ENCODE measurements at places on chromosomes 13 and 19.
A peak's percentile ranks its signal among the peaks of the same experiment; 100 is the strongest.

DNA sequence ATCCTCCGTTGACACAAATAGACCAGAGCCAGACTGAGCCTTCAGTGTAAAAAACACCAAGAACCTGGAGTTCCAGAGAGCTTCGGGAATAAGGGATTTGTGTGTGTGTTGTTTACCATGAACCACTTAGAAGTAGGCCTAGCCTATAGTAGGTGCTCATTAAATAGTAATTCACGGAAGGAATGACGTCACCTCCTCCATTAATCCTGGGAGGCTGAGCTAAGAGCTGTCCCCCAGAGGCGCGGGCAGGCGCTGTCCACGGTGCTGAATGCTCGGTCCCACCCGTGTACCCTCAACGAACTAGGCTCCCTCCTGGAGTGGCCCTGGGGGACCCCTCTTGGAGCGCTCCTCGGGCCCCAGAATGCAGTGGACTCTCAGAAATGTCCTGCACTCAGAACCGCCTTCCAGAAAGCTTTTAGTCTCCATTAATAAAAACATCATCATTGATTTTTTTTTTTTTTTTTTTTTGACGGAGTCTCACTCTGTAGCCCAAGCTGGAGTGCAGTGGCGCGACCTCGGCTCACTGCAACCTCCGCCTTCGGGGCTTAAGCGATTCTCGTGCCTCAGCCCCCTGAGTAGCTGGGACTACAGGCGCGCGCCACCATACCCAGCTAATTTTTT lies 6.5 kb downstream of the UNC13A start:
- peak; percentile 89 for DNase-seq

DNA sequence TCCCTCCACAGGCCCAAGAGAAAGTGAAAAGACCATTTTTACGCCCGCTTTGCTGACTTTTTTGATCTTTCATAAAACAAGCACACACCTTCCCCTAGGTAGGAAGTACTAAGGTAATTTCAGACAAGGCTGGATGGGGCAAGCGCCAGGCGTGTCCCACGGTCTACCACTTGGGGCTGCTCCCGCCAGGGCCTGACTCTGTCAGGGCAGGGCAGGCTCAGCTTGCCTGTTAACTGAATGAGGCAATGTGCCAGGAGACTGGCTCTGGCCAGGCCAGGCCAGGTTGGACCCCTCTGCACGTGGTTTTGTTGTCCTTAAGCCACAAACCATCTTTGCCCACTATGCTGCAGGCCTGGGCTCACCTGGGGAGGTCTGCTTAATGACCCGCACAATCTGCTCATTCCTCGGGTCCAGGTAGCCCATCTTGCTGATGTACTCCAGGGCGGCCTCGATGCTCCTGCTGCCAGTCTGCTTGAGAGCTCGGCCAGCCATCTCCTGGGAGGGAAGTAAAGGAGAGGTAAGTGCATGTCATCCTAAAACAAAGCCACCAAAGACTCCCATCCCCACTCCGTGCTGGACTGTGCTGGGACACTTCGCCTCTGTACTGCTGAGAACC lies 70.4 kb downstream of the LATS2 start:
- no peak for DNase-seq

GRCh38 chr19:8252922-8253589 lies 43.9 kb downstream of the CERS4 start:
- peak; percentile 96 for DNase-seq

GRCh38 chr19:31418055-31418454 lies 68.8 kb upstream of the TSHZ3 start:
- peak; percentile 81 for DNase-seq

DNA sequence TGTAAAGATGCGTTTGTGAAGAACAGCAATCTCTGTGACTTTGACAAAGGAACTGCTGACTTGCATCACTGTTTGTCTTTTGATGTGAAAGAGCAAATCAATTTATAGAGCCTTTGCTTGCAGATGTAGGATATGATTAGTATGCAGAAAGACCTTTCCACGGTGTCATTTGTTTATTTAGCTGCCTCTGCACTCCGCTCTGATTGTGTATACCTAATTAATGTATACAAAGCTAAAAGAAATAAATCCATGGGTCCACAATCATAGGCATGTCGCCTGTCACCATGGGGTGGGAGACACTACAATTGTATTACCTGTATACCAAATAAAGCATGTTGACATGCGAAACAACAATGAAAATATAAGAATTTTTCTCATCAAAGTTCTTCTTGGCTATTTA lies 410.7 kb downstream of the MZT1 start:
- no peak for DNase-seq

- DNase-seq: no peak
Observed at GRCh38 chr13:79908381-79908780, 427.4 kb downstream of the NDFIP2 start.

GRCh38 chr19:11169896-11170678 lies 14.5 kb upstream of the SPC24 start:
- DNase-seq: no peak

DNA sequence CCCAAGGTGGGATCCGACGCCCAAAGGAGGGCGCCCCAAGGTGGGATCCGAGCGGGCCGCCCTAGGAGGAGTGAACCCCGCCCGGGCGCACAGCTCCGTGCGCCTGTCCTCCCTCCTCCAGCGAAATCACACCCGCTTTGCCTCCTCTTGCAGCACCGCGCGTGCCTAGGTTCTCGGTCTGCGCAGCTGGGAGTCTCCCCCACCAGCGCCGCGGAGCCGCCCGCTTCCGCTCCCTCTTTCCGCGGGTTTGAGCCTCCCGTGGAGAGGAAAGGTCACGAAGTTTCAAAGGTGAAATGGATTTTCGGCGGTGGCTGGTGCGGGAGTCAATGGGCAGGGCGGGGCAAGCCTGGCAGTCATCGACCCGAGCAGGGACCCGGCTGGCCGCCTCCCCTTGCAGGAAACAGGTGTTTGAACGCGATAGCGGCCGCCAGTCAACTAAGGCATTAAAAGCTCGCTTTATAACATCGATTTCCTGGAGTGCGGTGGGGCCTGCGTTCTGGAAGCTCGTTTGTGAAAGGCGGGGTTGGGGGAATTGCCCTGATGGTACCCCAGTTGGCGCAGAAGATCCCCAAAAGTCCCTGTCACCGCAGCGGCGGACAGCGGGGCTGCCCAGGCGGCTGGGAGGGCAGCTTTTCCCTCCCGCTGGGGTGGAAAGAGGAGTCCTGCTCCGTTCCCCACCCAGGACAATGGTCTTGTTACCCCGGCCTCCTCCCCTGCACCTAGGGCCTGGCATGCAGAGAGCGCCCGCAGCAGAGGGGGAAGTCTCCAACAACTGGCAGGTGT lies 9.0 kb upstream of the SOX1 start:
- peak; percentile 68 for DNase-seq

DNA sequence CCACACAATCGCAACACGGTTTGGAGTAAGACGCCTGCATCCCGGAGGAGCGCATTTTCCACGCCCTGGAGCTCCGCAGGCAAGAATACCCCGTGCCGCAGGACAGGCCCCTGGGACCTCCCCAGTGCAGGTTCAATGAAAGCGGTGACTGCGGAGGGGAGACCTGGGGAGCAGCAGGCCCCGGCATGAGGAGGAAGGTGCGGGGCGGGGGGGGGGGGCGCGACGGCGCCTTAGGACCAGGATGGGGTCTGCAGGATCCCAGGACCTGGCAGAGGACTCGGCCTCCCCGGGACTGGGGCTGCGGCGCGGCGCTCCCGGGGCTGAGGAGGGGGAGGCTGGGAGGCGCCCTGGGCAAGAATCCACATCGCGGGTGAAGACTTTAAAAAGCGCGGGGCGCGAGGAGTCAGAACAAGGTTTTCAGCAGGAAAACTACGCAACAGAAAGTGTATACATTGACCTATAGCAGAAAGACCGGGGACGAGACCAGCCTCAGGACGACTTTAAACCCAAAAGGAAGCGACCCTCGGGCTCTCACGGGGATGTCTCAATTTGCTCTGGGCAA lies 432 bp downstream of the ZNF611 start:
- DNase-seq: peak; percentile 69

DNA sequence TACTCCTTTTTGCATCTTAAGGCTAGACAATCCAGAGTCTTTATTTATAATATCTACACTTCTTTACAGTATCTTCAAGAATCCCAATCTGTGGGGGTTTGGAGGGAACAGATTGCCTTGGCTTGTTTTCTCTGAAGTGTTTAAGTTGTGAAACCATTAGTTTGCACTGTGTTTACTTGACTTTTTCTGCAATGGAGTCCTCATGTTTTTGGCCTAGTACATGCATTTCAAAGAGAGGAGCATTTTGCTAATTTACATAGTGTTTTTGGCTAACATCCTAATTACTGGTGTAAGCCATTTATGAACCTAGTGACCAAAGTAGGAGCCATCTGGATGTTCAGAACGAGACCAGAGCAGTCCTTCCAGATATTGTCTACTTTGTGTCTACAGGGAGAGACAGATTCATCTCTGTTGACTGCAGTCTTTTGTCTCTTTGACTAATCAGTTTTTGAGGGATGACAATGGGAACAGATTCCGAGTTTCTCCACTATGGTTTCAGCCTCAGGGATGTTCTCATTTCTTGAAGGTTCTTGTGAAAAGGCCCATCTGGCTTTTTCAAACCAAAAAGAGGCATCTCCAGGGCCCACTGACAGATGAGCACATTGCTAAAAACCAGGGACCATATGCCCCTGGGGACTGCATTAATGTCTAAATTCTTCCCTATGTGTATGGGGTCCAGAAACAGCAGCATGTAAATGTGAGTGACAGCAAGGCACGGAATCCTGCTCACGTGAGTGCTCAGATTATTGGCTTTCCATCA lies 53.4 kb downstream of the ING1 start:
- DNase-seq: no peak

DNA sequence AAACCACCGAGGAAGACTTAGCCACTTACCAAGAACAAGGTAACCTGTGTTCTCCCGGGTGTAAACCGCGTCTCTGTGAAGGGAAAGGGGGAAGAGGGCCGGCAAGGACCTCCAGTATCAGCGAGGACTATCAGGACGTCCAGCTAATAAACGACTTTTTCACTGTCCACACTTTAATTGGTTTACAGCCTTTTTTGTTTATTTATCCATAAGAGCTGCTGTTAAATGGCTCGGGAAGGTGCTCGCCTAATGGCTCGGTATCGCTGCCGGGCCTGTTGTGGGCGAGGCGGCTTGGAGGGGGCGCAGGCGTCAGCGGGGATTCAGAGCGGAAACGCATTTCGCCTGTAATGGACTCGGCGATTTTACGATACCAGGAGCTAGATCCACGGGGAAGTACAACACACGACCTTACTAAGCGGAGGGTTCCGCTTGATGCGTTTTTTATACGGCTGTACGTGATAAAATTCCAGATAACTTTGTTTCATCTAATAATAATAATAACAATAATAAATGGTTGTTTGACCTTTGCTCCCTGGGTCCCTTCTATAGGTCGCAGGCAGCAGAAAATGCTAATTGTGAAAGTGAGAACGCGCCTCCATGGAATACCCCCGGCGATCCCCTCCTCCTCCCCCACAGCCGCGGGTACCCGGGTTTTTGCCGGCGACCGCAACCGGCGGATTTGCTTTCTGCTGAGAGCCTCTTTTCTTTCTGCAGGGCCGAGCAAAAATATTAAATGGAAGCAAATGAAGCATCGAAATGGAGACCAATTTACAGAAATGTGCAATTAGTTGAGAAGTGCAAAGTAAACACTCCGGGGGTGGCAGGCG lies 2.5 kb upstream of the PDX1 start:
- DNase-seq: peak; percentile 62

- peak; percentile 82 for DNase-seq
Observed at GRCh38 chr19:17869114-17869608, 2.6 kb upstream of the SLC5A5 start.

GRCh38 chr19:54684527-54684926 lies 21.7 kb downstream of the LILRB4 start:
- DNase-seq: peak; percentile 65

DNA sequence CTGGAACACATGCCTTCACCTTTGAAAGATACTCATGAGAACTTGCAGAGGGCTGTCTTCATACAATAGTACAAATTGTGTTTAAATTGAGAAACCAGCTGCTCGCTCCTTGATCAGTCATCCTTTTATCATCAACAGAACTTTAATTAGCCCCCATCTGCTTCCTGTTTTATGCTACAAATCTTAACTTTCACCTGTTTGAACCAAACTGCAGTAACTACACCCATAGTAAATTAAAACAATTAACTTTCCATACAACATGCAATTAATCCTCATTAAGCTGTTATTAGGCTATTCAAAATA lies 85.2 kb downstream of the FOXO1 start:
- no peak for DNase-seq

DNA sequence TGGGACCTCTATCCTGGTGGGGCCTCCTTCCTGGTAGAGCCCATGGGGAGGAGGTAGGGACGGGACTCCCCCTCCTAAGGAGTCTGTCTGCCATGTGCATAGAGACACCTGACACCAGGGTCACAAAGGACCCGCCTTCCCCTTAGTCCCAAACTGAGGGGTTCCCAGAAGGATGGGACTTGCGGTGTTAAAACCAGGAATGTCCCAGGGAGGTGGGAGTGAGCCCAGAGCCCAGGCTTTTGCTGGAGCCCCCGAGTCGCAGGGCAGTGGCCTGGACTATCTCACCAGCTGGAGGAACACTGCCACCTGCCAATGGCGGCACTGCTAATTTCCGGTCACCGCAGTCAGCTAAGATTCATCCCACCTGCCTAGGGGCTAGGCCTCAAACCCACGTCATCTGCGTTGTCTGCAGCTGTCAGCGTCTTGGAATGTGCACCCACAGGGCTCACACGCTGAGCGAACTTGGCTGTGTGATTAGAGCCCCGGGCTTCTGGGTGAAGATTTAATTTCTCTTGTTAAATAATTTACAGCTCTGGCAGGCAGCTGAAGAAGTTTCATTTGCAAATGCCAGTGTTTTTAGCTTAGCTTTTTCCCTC lies 31.9 kb upstream of the ATP11A start:
- DNase-seq: peak; percentile 75

DNA sequence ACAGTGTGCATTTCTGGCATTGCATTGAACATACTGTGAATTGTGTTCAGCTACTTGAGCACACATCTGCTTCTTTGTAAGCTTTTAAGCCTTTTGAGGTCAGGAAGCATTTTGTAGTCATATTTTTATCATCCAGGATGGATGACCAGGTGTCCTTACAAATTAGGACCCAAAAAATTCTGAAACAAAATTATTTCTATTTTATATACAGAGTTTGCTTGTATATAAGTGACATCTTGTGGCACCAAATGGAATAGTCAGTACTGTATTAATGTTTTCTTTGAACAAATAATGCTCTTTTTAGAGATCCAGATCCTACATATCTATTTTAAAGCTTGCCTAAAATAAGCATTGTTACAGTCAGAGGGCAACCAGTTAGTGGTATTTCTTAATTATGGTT lies 9.5 kb upstream of the SUPT20H start:
- no peak for DNase-seq

- peak; percentile 82 for DNase-seq
Observed at GRCh38 chr13:50131920-50132903, 117.0 kb downstream of the KCNRG start.

DNA sequence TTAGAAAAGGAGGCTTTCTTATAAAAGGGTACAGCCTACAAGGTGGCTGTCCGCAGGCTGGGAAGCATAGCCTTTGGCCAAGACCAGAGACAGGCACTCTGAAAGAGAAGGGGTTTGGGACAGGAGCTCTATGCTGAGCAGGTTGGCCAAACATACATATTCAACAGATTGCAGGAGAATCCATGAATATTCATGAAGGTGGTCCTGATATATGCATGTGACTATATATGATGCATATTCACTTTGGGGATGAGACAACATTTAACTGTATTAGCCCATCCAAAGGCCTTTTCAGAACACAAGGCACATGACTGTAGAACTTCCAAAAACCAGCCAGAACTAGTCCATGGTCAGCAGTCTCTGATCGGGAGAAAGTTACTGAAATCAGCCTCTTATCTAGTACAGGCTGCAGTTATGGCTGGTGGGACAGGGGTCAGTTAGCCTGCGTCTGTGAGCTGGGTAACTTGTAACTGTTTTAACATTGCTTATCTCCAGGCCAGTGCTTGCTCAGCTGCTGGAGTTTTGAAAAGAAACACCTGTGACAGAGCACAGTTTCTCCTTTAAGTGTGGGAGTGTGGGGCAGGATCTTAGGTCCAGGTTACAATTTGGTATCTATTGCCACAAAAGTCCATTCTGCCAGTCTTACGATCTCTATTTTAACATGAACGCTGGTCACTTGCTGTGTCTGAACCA lies 924.2 kb downstream of the UQCRFS1 start:
- no peak for DNase-seq

Measured in endodermal cell (in vitro differentiated cells).